H7 (cell line): ENCODE measurements at places on chromosomes 3 and 15. TPM values are rescaled to one million over a fixed set of nuclear protein-coding genes. Genes with fewer than 3 reads are reported as not detected.
A peak's percentile ranks its signal among the peaks of the same experiment; 100 is the strongest.

Gene SPTSSB
- 0.07 and 0.31 TPM in 2 replicates for total RNA-seq

DNA sequence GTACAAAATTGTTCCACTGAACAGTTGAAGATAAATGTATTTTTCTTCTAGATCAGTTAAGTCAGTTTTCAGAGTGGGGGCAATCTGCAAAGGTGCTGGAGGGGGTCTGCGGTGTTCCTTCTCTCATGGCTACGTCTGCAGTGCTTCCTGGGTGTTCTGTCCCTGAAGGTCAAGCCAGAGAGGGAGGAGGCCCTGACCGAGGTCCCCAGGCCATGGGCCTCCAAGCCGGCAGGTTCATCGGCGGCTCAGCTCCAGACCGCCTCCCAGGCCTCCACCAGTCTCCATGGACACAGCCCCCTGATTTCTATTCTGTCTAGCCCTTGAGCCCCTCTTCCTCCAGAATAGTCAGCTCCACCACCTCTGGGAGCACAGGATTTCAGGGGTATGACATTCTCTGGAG lies 28.5 kb upstream of the TSEN2 start:
- DNase-seq, result no peak

Gene BDH1
- total RNA-seq, result 25.3 and 25.7 TPM in 2 replicates

DNA sequence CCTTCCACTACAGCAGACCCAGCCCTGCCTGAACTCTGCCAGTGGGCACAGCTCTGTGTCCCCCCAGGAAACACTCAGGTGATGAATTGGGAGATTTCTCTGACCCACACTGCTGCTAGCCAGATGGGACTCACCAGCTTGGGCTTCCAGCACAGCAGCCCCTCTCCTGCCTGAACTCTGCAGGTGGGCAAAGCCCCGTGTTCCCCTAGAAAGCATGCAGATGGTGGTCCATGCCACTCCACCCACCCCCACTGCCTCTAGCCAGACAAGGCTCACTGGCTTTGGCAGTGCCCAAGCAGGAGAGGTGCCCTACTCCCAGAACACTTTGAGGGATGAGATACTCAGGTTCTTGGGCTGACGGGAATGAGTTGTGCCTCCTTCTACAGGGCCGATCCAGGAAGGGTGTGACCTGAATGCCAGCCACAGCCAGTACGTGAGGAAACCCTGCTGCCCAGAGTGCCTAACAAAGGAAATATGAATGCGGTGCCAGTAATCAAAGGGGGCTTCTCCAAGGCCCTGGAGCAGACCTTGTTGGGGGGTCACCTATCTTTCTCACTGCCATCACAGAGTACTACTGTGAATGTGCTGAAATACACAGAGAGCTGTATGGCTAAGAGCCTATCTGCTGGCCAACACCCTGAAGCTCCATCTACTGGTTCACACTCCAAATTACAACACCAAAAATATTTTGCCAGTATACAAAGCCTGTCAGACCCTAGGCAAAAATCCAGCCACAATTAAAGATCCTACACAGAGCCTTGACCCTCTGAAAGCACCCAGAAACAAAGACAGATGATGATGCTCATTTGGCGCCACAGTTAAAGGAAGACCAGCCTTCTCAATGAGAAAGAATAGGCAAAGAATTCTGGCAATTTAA lies 61.9 kb downstream of the BTLA start:
- DNase-seq, result peak; percentile 40

DNA sequence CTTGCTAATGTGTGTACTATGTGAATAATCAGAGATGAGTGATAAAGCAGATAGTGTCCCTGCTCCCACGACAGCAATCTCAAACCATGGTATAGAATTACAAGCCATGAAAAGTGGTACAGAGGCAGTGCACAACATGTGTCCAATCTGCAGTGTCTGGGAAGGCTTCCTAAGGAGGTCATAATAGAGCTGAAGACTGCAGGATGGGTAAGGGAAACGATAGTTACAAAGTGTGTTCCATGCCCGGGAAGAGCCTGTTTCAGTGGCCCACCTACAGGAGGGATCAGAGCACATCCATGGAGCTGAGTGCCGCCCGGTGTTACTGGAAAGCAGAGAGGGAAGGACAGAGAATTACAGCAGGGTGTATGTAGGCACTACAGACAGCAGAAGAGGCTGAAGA lies 48.9 kb downstream of the PAK2 start:
- peak; percentile 37 for DNase-seq

Gene CAND2
- total RNA-seq, result 16.7 and 17.4 TPM in 2 replicates

- DNase-seq, result peak; percentile 69
Measured at GRCh38 chr15:101288905-101289513, 6.0 kb downstream of the SNRPA1 start.

- DNase-seq, result no peak
Measured at GRCh38 chr15:100043068-100043641, 298.6 kb downstream of the ADAMTS17 start.

Gene TGM5
- not detected in 2 replicates for total RNA-seq
